Kidney capillary endothelial cell (primary cell): ENCODE measurements at places on chromosomes 12 and 14.

GRCh38 chr12:121668750-121669520 is 519 bp downstream of the MORN3 start:
- DNase-seq = no peak

DNA sequence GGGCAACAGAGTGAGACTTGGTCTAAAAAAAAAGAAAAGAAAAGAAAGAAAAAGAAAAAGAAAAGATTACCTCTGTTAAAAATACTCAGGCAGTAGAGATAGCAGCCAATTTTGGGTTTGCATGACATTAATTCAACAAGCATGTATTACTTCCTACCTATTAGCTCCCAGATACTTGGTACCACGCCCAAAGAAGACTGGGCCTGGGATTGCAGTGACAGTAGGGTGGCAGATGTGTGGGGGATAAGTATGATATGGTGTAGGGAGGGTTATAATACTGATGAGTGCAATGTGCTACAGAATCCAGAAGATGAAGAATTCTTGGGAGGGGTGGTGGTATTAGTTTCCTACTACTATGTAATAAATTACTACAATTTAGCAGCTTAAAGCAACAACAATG is 46.4 kb upstream of the FOS start:
- DNase-seq = no peak

GRCh38 chr12:41962171-41962572 is 182.5 kb downstream of the GXYLT1 start:
- DNase-seq = no peak

- no peak for DNase-seq
Observed at GRCh38 chr12:42162965-42163364, 18.3 kb upstream of the GXYLT1 start.

- no peak for DNase-seq
Observed at GRCh38 chr14:74514471-74514941, 20.9 kb downstream of the ISCA2 start.

- DNase-seq = peak; percentile 77
Observed at GRCh38 chr12:754851-755562, 2.6 kb downstream of the WNK1 start.

- no peak for DNase-seq
Observed at GRCh38 chr12:97276661-97277429, 185.8 kb upstream of the RMST start.
